Pericardium fibroblast (primary cell): ENCODE measurements at places on chromosomes 16 and 17. TPM values are rescaled to one million over a fixed set of nuclear protein-coding genes. Genes with fewer than 3 reads are reported as not detected.

Gene BCO1
- not detected in 2 replicates for total RNA-seq

Gene ADAD2
- not detected in 2 replicates for total RNA-seq

Gene LHX1
- total RNA-seq: not detected in 2 replicates

Gene TP53TG3C
- not detected in 2 replicates for total RNA-seq

Gene TBC1D3H
- total RNA-seq: not detected in 2 replicates

Gene CCDC200
- total RNA-seq: not detected in 2 replicates

Gene GPATCH8
- 9.1 and 11.4 TPM in 2 replicates for total RNA-seq

Gene RAB26
- 1.9 TPM in 1 of 2 replicates, not detected in the other for total RNA-seq

Gene GDPD3
- total RNA-seq: 0.47 and 1.2 TPM in 2 replicates

Gene CSH1
- not detected in 2 replicates for total RNA-seq

Gene HID1
- 5.2 TPM in 1 of 2 replicates, not detected in the other for total RNA-seq

Gene SGCA
- 0.26 and 0.47 TPM in 2 replicates for total RNA-seq

Gene SLC35G6
- total RNA-seq: not detected in 2 replicates

Gene P2RX1
- 0.35 TPM in 1 of 2 replicates, not detected in the other for total RNA-seq

Gene PRCD
- 0.94 and 1.9 TPM in 2 replicates for total RNA-seq

Gene MYCBPAP
- 0.09 and 0.23 TPM in 2 replicates for total RNA-seq

Gene ABCA6
- 39.8 and 61.4 TPM in 2 replicates for total RNA-seq

Gene OTOP3
- not detected in 2 replicates for total RNA-seq

Gene NACA2
- total RNA-seq: not detected in 2 replicates

Gene EXOC3L1
- 0.12 and 1.9 TPM in 2 replicates for total RNA-seq

Gene TP53TG3F
- not detected in 2 replicates for total RNA-seq

Gene IRX3
- total RNA-seq: 11.2 TPM in 2 replicates
